ENCODE measurements at places on chromosomes 7 and 10. TPM values are rescaled to one million over a fixed set of nuclear protein-coding genes. Genes with fewer than 3 reads are reported as not detected.
A peak's percentile ranks its signal among the peaks of the same experiment; 100 is the strongest.

DNA sequence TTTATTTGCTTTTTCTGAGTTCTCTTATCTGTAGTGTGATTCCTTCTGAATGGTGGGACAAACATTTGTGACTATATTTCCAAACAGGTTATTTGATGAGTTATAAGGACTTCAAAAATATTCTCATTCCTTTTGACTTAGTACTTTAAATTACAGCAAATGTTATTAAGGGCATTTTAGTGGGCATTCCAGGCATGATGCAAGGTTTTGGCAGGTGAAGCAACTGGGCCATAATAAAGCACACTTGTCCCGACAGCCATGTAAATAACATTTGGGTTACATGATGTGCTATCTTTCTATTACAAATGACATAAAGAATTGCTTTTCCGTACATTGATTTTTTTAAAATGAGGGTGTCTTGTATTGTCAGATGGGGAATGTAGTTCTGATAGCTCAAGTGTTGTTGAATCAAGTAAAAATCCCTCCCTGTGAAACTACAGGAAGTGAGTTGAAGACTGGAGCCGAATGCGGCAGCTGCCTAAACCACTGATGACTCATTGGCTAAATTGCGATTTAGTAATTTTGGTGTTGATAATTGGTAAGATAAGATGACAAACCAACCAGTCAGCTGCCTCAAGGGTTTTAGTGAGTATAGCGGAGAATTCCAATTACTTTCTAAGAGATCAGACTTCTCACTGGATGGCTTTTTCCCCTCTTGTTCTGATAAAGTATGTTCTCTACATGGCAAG is 231.3 kb upstream of the NPY start:
- no peak overlapping the region for H3K27ac ChIP-seq
- DNase-seq, result no peak
- H3K27me3 ChIP-seq, result peaks cover 21% of the 10 kb centered on the region
- H3K36me3 ChIP-seq, result no peaks in the 10 kb centered on the region
- peaks cover 4% of the 10 kb centered on the region for H3K4me1 ChIP-seq

GRCh38 chr10:104234934-104235333 is 2.8 kb upstream of the CFAP43 start:
- peaks cover 41% of the 10 kb centered on the region for H3K27me3 ChIP-seq
- peaks cover 8% of the 10 kb centered on the region for H3K4me1 ChIP-seq
- no peaks in the 10 kb centered on the region for H3K36me3 ChIP-seq

DNA sequence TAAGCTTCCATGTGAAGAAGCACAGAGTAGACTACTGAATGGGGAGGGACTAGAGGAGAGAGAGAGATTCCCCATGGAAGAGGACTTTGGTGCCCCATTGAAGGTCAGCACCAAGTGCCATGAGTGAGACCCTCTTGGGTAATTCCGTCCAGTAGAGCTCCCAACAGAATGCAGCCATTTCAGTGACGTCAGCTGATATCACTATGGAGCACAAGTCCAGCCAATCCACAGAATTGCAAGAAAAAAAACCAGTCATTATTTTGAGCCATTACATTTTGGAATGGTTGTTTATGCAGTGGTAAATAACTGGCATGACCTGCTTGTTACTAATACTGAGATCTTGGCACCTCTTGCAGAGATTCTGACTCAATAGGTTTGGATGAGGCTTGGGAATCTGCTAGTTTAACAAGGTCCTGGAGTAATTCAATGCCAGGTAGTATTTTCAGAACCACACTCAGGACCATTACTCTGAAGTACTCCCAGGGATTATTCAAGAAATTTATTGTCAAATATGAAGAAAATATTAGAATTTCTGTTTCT is 52.6 kb upstream of the SP8 start:
- DNase-seq, result no peak
- no peak overlapping the region for H3K4me3 ChIP-seq
- no peaks in the 10 kb centered on the region for H3K4me1 ChIP-seq
- H3K36me3 ChIP-seq, result no peaks in the 10 kb centered on the region

DNA sequence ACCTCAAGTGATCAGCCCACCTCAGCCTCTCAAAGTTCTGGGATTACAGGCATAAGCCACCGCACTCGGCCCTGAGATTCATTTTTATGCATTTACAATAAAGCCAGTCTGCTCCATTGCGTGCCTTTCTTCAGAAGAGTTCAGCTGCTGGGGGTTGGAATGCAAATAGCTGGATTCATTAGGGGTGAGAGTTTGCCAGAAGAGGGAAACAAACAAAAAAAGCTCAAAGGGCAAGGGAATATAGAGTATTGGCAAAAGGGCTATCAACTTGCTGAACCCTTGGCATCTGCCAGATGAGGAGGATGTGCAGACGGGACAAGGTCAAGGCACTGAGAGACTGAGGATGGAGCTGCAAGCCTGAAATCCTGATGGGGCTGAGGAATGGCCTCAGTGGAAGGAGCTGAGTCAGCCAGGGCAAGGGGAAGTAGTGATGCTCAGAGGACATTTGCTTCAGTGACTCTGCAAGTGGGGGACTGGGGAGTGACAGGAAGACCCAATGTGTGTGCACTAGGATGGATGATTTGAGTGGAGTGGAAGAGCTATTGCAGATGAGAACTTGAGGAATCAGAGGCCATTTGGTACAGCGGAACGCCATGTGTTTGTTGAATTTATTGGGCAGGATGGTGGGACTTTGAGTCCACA is 75.0 kb upstream of the ARMC3 start:
- H3K36me3 ChIP-seq, result no peaks in the 10 kb centered on the region
- no peaks in the 10 kb centered on the region for H3K27me3 ChIP-seq
- H3K4me1 ChIP-seq, result peaks cover 12% of the 10 kb centered on the region
- no peak overlapping the region for H3K4me3 ChIP-seq
- no peak for DNase-seq

GRCh38 chr7:46153583-46153950 is 232.5 kb upstream of the IGFBP3 start:
- no peak overlapping the region for H3K27ac ChIP-seq
- H3K36me3 ChIP-seq, result no peaks in the 10 kb centered on the region
- no peak overlapping the region for H3K4me3 ChIP-seq

DNA sequence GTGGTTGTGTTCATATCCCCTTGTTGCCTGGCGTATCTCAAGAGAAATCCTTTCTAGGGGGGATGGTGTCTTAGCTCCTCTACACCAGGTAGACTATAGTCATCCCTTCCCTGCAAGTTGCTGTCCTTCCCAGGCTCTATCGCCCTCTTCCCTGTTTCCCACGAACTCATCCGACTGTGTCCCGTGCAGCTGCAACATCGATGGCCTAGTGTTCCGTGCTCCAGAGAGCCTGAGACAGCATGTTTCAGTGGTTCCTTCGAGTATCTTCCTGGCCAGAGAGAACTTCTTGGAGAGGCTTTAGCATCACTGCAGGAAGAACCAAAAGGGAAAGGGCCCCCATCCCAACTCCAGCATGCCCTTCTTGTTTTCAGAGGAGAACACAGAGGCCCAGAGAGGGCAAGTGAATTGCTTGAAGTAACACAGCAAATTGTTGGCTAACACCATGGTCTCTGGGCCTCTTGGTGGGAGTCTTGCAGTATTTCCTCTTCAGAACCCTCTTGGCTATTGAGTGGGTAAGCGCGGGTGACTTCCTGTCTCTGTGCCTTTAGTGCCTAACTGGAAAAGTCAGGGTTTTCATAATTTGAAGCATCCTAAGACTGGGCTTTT is 162.9 kb downstream of the RGS10 start:
- H3K27ac ChIP-seq, result peak overlapping the region; percentile 81
- H3K36me3 ChIP-seq, result peaks cover 8% of the 10 kb centered on the region
- no peaks in the 10 kb centered on the region for H3K27me3 ChIP-seq
- H3K4me1 ChIP-seq, result peaks cover 13% of the 10 kb centered on the region

GRCh38 chr10:119498889-119499676 is 43.4 kb downstream of the RGS10 start:
- no peaks in the 10 kb centered on the region for H3K27me3 ChIP-seq
- DNase-seq, result no peak
- H3K4me3 ChIP-seq, result no peak overlapping the region

GRCh38 chr10:20608503-20608902 is 288.6 kb downstream of the NEBL start:
- no peak overlapping the region for H3K4me3 ChIP-seq
- DNase-seq, result no peak
- no peak overlapping the region for H3K27ac ChIP-seq
- no peaks in the 10 kb centered on the region for H3K4me1 ChIP-seq
- H3K36me3 ChIP-seq, result no peaks in the 10 kb centered on the region
- H3K27me3 ChIP-seq, result no peaks in the 10 kb centered on the region

DNA sequence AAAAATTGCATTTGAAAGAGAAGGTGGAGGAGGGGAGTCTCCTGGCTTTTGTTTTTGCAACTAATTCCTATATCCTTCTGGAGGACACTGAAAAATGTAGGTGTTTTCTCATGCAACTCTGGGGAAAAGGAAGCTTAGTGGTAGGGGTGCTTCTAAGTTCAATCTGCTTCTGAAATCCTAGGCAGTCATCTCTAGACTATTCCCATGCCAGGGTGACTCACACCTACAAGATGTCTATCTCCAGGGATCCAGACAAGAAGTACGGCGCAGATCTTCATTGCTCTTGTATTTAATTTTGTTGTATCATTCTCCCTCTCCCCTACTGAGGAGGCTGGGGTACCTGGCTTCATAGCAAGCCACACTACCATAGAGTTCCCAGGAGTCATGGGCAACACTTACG is 258.8 kb downstream of the PHF14 start:
- H3K4me3 ChIP-seq, result no peak overlapping the region
- DNase-seq, result no peak
- H3K27me3 ChIP-seq, result no peaks in the 10 kb centered on the region
- no peaks in the 10 kb centered on the region for H3K36me3 ChIP-seq
- no peak overlapping the region for H3K27ac ChIP-seq
- no peaks in the 10 kb centered on the region for H3K4me1 ChIP-seq

CFAP70 gene
- 0.84 TPM for total RNA-seq

VAX1 gene
- total RNA-seq, result 0.23 TPM

DNA sequence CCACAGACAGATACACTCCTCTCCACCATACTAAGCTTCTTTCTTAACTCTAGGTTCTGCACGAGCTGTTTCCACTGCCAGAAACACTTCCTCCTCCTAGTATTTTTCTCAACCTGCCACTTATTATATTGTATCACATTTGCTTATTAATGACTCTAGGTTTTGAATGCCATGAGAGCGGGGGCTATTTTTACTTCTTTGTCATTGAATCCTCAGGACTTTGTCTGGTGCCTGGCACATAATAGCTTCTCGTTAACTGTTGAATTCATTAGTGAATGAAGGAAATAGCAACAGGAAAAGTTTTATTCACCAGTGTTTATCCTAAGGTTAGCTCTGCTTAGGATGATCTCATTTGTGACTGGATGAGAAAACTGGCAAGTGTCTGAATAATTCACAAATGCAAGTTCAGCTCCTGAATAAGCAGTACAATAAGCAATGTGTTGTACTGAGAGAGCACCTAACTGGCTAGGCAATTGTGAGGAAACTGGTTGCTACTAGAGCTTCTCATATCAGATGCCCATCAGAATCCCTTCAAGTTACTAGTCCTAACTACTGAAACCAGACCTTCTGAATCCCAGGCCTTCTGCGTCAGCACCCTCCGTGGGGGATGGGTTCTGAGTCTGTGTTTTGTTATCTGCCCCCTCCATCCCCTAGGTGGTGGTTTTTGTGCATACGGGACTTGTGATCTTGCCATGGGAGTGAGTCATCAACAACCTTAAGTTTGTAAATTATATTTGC is 92.7 kb downstream of the LSMEM1 start:
- no peak overlapping the region for H3K4me3 ChIP-seq
- no peaks in the 10 kb centered on the region for H3K27me3 ChIP-seq
- DNase-seq, result no peak
- peaks cover 6% of the 10 kb centered on the region for H3K4me1 ChIP-seq

DNA sequence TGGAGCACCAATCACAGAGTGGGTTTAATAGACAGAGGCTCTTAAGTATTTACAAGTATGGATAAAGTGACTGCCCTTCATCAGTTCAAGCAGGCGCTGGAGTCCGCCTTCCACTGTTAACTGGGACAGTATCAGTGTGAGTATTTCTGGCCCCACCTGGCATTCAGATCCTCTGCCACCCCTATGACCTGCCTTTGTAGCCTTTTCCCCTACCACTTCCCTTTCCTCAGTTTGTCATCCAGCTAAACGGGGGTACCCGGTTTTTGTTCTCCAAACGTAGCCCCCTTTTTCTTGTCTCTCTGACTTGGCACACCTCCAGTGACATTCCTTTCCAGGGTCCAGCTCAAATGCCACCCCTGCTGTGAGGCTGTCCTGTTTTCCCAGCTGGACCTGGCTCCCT is 134.4 kb downstream of the SNX10 start:
- no peak for DNase-seq
- H3K36me3 ChIP-seq, result no peaks in the 10 kb centered on the region
- no peak overlapping the region for H3K27ac ChIP-seq
- H3K4me3 ChIP-seq, result no peak overlapping the region

DNA sequence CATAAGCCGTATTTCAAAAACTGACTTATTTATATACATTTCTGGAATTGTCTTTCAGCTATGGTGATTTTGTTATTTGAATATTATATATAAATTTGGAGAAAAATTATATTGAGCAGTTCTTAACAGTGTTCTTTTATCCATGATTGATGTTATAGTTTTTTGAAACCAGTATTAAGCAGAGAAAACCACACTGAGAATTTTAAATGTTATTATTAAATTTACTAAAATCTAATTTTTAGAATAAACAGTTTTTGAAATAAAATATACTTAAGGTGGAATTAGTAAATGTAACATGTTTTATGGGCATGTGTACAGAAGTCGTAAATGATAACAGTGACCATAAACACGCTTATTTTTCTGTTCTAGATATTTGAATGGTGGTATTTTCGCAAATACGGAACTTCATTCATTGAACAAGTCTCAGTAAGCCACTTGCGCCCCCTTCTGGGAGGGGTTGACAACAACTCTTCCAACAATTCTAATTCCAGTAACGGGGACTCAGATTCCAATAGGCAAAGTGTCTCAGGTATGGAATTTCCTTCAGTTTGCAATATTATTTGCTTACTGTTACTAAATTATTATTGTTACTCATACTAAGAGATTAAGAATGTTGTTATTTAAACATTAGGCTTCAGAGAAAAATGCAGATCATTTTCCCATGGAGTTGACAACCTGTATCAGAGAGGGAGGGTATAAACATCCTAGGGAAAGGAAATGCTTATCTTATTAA is 166.1 kb downstream of the ST7 start:
- peaks cover 7% of the 10 kb centered on the region for H3K4me1 ChIP-seq
- no peaks in the 10 kb centered on the region for H3K36me3 ChIP-seq
- no peak overlapping the region for H3K4me3 ChIP-seq
- DNase-seq, result peak; percentile 89
- no peaks in the 10 kb centered on the region for H3K27me3 ChIP-seq
- H3K27ac ChIP-seq, result no peak overlapping the region

GRCh38 chr10:49151025-49151445 is 17.2 kb upstream of the FAM170B start:
- H3K27ac ChIP-seq, result no peak overlapping the region
- H3K36me3 ChIP-seq, result peaks cover 4% of the 10 kb centered on the region
- H3K4me1 ChIP-seq, result no peaks in the 10 kb centered on the region
- no peak for DNase-seq
- H3K4me3 ChIP-seq, result no peak overlapping the region
- peaks cover 5% of the 10 kb centered on the region for H3K27me3 ChIP-seq
